ENCODE measurements at places on chromosomes 13 and 19.

GRCh38 chr19:40610396-40611064 lies 9.4 kb downstream of the LTBP4 start:
- DNase-seq = peak; percentile 58

DNA sequence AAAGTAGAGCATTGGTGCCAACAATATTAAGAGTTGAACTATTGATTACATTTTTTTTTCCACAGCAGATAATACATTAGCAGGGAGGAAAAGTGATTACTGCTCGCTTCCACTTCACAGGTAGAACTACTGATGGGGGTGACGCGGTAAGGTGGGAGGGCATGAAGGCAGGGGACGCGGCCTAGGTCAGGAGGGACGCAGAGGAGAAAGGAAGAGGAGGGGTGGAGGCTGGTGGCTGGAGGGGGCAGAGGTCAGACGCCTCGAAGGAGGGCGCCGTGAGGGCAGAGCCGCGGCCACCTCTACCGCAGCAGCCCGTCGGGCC lies 287 bp upstream of the B3GLCT start:
- DNase-seq = no peak

GRCh38 chr19:40638327-40638726 lies 37.2 kb downstream of the LTBP4 start:
- no peak for DNase-seq

GRCh38 chr19:952049-952679 lies 26.3 kb downstream of the ARID3A start:
- no peak for DNase-seq

DNA sequence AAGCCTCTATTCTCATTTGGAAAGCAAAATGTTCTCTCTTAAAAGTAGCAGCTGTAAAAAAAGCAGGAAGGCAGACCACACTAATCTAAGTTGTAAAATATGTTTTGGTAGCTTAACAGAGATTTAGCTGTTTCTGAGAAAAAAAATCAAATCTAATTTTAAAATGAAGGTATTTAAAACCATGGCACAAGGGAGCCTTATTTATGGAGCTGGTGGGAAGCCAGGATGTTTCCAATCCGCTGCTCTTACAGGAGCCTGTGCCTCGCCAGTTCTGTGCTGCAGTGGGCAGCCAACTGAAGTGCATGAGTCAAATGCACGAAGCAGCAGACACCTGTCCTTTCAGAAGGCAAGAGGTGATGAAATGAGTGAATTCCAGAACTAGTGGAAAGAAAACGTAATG lies 28.2 kb downstream of the GPC6 start:
- DNase-seq = no peak

GRCh38 chr13:85347251-85347650 lies 452.0 kb downstream of the SLITRK6 start:
- no peak for DNase-seq

DNA sequence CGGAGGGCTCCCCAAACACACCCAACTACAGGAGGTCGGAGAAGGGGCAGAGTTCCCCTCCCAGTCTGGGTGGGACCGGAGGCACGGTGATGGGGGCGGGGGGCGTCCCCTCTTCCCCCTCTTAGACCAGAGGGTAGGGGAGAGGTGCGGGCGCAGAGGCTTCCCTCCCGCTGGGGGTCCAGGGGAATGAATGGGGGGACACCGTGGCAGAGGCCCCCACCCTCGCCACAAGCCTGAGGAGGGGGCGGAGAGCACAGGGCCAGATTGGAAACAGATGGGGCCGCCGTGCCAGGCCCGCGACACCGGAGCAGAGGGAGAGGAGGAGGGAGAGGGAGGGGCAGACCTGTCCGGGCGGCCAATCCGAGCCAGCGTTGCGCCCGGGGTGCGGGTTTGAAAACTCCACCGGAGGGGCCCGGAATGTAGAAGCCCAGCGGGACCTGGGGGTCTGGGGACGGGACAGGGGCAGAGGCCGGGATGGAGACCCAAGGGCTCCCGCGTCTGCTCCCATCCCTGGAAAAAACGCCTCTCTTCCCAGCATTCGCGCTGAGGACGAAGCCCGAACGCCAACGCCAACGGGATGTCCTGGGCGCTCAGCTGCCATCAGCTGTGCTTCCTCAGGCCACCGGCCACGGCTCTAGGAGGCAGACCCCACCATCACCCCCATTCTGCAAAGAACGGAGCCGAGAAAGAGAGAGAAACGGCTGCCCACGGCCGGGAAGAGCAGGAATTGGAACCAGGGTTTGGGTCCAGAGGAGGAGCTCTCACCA lies 46.8 kb downstream of the PTPRS start:
- DNase-seq = no peak

- no peak for DNase-seq
These were observed 13.2 kb downstream of the GTF2F2 start for GRCh38 chr13:45133396-45134118.
